ENCODE measurements at places on chromosomes 12 and 14.

DNA sequence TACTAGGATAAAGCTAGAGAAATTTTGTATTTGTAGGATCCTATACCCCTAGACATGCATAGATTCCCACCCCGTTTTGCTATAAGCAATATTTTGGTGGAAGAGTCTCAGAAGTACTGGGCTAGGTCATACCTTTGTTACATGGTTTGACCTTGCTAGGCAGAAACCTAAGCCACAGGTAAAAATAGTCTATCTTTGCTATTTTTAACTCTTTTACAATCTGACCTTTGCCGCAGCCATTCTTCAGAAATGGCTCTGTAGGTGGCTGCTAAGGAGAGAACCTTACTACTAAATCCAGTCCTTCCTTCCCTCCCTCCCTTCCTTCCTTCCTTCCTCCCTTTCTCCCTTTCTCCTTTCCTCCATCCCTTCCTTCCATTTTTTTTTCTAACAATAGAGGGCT is 242.9 kb upstream of the SEL1L start:
- DNase-seq = no peak

GRCh38 chr12:111268738-111269572 is 99.9 kb downstream of the PHETA1 start:
- DNase-seq = no peak

- DNase-seq = no peak
Measured at GRCh38 chr14:94717808-94718207, 52.1 kb downstream of the GSC start.

GRCh38 chr14:39988939-39989338 is 556.7 kb upstream of the FBXO33 start:
- DNase-seq = peak; percentile 72

DNA sequence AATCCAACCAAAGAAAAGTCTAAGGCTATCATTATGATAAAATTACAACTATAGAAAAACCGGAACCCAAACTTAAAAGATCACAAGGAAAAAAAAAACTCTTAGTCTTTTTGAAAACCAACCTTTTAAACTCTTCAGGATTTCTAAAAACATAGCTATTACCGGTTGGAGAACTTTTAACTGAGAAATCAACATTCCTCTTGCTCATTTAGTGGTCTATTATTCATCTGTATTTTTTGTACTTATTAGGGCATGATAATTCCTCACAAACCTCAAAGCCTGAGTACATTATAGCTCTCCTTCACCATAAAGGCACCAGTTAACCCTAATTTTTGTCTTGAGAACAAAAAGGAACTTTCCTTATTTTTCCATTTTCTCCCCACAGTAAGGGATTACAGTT is 10.4 kb downstream of the LUM start:
- no peak for DNase-seq

DNA sequence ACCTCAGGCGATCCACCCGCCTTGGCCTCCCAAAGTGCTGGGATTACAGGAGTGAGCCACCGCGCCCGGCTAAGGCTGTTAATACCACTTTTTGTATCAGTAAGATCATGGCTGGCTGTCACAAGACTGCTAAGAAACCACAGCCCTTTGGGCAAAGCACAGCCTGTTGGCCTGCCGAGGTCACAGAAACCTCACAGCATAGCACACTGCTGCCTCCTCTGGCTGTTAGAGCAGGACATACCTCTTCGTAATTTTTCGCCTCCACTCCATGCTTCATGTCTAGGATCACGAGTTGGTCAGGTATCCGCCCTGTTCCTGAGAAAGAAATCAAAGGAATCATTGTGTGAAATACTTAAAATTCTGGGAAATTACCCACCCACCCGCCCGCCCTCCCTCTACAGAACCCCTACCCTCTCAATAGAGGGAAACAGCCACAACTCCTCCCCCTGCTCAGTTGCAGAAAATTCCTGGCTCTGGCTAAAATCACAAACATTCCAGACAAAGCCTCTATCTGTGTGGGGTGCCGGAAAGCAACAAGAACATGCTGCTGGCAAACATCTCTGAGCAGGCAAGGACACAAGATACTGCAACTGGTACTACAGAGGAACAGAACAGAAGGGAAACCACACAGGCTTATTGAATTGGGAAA is 20.7 kb upstream of the NEK9 start:
- no peak for DNase-seq

DNA sequence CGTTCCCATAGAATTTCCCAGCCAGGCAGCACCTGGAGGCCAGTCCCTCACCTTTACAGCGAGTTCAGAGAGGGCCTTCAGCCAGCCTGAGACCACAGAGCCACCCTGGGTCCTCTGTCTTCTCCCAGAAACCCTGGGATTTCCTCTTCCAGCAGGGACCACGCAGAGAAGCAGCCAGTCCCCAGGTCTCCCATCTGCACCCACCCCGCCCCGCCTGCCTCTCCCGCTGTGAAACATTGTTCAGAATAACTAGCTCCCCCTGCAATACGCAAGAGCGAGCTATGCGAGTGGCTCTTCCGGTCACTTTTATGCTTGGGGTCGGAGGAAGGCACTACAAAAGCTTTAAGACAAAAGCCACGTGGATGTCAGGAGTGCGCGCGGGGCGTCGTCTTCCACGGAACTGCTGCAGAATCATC is 77.8 kb downstream of the SERPINA3 start:
- no peak for DNase-seq

DNA sequence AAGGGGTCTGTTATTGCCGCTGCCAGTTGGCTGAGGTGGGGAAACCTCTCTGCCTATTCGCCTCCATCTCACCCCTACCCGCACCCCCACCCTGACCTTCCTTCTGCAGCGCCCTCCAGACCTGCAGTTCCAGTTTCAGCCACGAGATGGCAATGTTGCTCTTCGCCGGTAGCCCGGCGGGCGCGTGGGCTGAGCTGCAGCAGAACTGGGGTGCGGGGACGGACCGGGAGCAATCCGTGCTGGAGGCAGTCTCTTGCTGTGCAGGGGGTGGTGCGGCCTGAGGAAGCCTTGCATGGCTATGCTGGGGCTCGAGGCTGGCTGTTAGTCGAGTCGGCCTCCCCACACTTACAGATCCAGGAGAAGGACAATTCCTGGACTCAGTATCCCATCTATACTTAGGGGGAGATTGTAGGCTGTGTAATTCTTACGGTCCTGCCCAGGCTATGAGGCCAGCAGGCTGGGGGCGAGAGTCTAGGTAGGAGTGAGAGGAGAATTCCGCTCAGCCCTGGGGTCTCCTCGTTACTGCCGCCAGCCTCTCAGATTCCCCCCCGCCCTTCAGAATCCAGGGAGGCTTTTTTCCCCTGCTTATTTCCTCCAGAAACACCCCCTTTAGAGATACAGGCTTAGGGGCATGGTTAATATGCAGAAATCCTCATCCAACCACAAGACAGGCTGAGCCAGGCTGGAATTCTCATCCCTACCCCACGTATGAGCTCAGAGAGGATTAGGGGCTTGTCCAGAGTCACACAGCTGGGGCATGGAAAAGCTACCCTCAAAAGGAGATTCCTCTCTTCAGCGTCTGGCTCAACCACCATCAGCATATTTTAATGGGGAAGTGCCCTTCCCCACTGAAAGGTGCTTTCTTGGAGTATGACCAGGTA is 118.2 kb downstream of the AACS start:
- peak; percentile 78 for DNase-seq

- no peak for DNase-seq
Measured at GRCh38 chr12:109728921-109729320, 15.3 kb downstream of the FAM222A start.

DNA sequence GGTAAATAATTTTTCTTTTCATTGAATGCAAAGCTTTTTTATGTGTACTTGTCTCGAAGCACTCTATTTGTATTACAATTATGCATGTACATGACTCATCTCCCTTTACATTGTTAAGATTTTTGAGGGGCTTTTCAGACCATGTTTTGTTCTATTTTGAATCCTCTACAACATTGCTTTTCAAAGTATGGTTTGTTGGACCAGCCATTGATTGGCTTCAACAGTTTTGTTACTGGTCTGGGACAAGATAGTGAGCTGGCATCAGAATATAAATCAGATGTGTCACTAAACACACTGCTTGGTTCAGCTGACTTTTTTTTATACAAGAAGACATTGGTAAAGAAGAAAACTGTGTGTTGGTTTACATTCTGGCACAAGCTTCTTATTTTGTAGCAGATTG is 122.3 kb downstream of the MON2 start:
- DNase-seq = no peak

- DNase-seq = no peak
Measured at GRCh38 chr12:53219956-53220693, 11.9 kb downstream of the RARG start.

GRCh38 chr14:61561657-61562276 is 133.5 kb upstream of the HIF1A start:
- no peak for DNase-seq

DNA sequence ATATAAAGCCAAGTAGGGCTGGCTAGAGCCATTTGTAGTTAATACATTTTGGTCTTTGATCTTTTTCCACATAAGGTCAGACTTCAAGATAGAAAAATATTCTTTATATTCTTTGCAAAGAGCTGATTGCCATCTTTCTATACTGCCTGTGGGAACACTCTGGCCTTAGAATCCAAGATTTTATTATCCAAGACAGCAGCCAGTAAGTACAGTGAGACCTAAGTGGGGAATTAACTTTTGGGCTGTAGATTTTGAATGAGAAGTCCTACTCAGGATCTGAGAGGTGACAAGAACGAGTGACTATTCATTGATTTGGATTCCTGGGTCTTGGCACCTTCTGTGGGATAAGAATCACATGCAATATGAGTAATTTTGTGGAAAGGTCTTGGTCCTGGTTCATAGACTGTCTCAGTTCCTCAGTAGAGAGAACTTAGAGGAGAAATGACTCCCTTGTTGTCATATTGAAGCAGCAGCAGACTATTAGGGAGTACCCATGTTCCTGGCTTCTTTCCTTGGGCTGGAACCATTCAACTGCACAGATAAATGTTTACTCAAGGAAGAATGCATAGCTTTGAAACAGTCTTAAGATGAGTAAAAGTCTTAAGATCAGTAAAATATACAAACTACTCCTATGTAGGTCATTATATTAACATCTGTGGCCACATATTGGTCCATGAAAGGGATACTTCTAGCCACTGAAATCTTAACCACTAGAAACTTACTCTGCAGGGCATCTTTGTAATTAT is 353.8 kb downstream of the RAD51B start:
- DNase-seq = no peak

- DNase-seq = no peak
Measured at GRCh38 chr14:104794631-104794992, 936 bp downstream of the AKT1 start.

GRCh38 chr12:124044809-124045321 is 71.8 kb downstream of the ZNF664 start:
- no peak for DNase-seq

- DNase-seq = no peak
Measured at GRCh38 chr12:15801770-15802744, 12.9 kb upstream of the EPS8 start.

DNA sequence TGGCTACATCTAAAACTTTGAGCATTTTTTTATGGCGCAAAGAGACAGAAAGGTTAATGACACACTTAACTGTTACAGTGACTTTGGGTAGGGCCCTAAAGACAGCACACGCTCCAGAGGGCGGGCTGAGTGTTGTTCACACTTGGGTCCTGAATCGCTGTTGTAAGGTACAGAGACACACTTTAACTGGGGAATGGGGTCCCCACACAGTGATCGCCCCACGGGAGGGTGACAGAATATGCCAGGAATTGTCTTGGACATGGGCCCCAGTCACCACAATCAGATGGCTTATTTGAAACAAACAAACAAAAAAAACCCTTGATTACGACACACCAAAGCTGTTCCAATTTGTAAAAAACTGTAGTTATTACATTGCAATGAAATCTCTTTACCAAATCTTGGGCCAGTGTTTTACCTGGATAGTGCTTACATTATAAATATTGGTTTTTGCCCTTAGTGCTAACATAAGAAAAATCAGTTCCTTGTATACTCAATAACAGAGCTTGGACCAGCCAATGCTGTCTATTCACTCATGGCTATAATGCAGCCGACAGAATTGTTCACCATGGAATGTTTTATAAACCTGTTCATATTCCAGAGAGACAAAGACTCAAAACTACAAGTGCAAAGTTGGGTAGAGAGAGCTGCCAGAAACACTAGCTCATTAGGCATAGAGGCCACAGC is 28.3 kb downstream of the KCTD10 start:
- no peak for DNase-seq

DNA sequence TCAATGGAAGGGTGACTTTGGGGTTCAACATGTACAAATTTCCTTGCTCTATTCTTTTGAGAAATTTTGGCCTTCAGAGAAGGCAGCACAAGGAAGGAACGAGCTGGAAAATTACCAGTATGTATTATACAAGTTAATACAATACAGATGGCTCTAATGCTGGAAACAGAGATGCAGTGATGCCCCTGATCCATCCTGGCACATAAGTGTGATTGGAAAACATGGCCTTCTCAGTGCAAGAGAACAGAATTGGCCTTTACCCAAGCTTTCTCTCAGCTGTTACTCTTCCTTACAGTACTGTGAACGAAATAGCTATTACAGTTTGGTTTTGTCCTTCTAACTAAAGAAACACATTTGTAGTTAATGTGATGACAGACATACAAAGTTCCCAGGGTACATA is 102.5 kb upstream of the GPHB5 start:
- DNase-seq = peak; percentile 10

- DNase-seq = no peak
Measured at GRCh38 chr14:75295061-75295461, 16.4 kb downstream of the FOS start.

GRCh38 chr12:58105225-58106119 is 164.1 kb downstream of the ATP23 start:
- DNase-seq = no peak

- DNase-seq = no peak
Measured at GRCh38 chr12:53643232-53643979, 17.2 kb upstream of the ATF7 start.

GRCh38 chr14:40447017-40447416 is 1014.8 kb upstream of the FBXO33 start:
- DNase-seq = peak; percentile 23

GRCh38 chr14:65958664-65959562 is 527.3 kb upstream of the CCDC196 start:
- peak; percentile 51 for DNase-seq

GRCh38 chr14:64804754-64805260 is 74.9 kb downstream of the SPTB start:
- no peak for DNase-seq

DNA sequence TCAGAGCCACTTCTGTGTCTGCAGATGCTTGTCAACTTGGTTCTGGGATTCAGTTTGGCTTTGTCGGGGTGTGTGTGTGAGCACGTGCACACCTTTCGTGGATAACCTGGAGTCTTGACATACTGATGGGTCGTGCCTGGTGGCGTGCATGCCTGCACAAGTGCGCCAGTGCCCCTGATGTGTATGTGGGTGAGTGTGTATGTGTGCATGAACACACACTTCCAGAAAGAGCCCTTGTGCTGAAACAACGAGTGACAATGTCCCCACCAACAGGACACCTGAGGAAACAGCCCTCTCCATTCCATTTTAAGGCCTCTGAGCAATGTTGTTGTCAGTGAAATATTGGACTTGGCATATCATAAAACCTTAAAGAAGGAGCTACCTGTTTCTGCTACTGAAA is 53.9 kb downstream of the SMUG1 start:
- DNase-seq = no peak

- DNase-seq = no peak
Measured at GRCh38 chr14:63578300-63578699, 35.1 kb upstream of the PPP2R5E start.

Data from NCI-H446 (cell line).